Stimulated activated CD8-positive, alpha-beta memory T cell treated with anti-CD3 and anti-CD28 coated beads, Interleukin-12 subunit alpha, Interleukin-12 subunit beta, amount 100 ng/mL, for 1 hour (primary cell): ENCODE measurements at places on chromosomes 5 and 9.

DNA sequence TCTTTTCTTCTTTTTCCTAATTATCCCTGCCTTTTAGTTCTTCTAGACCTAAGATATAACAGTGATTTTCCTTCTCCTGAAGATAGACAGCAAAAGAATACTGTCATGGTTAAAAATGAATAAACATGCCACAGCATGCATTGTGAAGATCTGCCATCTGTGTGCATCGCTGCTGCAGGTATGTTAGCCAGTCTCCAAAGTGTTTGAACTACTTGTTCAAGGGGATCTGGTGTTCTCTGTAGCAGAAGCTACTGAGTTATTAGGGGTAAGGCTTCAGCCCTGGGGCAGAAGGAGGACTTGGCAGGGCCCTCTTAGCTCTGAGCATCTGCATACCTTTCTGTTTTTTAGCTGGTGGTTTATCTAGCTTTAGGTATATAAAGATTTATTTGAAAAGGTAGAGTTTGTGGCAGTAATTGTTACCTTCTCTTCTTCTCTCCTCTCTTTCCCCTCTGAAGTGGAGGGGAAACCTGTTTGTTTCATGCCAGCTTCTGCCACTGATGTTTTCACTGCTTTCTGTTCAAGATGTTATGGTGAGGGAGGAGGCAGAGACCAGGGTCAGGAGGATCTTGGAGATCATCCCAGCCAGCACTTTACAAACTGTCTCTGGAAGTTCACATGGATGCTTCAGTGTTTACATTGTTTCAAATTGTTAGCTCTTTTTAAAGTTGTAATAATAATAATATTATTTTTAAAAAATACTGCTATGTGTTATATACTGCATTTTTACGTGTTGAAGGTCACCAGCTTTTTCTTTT, 25.2 kb downstream of the GALNT10 start:
- DNase-seq = no peak

- no peak for DNase-seq
Observed at GRCh38 chr5:146716636-146717035, 161.9 kb downstream of the PPP2R2B start.

GRCh38 chr5:135206862-135207261, 172.8 kb upstream of the PITX1 start:
- DNase-seq = no peak

DNA sequence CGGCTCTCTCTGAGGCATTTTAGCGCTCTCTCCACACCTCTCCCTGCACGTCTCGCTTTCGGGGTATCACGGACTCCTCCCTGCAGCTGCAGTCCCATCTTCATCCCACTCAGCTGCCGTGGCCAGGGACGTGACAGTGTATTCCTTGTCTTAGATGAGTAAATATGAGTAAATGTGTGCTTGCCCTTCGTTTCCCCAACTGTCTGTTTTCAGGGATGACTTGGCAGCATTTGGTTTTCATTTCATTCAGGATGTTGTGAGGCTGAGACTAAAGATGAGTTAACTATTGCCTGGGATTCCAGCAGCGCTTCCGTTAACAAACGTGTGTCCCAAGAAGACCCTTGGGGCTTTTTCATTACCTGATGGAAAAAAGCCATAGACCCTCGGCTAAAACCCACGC, 29.5 kb downstream of the GDNF start:
- no peak for DNase-seq

DNA sequence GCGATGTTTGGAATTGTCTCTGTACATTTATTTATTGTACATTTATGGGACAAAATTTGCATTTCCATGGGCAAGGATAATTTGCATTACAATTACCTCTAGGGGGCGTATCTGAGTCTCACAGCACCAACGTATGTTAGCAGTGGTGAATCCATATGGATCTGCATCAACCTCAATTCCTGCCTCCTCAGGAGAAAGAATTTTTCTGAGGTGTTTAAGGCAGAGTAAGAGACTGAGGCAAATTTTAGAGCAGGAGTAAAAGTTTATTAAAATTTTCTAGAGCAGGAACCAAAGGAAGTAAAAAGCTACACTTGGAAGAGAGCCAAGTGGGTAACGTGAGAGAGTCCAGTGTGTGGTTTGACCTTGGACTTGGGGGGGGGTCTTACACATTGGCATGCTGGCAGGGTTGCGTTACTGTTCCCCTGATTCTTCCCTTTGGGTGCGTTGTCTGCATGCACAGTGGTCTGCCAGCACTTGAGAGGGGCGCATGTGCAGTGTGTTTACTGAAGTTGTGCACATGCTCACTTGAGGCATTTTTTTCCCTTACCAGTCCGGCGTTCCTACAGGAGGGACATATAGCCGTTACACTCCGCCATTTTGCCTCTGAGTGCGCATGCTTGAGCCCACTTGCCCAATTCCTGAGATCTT, 21.0 kb upstream of the RAB14 start:
- DNase-seq = no peak
